ENCODE measurements at places on chromosomes 16 and 17. TPM values are rescaled to one million over a fixed set of nuclear protein-coding genes. Genes with fewer than 3 reads are reported as not detected.
A peak's percentile ranks its signal among the peaks of the same experiment; 100 is the strongest.

The PIK3R5 gene
- polyA plus RNA-seq, result 0.93 TPM

The HOXB7 gene
- polyA plus RNA-seq, result 0.31 TPM

The TEX19 gene
- polyA plus RNA-seq, result not detected

DNA sequence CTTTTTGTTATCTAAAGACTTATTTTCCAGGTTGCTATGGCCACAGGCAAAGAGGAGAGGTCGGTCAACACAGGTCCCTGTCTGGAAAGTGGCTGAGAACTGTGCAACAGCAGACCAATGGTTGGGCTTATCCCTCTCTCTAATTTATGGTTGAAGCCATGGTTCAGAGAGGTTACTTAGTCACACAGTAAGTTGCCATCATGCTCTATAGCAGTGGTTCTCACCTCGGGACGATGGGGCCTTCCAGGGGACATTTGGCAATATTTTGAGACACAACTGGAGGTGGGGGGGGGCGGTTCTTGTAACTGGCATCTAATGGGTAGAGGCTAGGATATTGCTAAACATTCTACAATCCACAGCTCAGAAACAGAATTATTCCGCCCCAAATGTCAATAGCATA, 842 bp upstream of the LDAF1 start:
- no peak for DNase-seq

GRCh38 chr16:24045641-24046040, 209.9 kb downstream of the PRKCB start:
- DNase-seq, result no peak

- DNase-seq, result no peak
These were observed 8.2 kb upstream of the CCL2 start for GRCh38 chr17:34246881-34247280.

- DNase-seq, result peak; percentile 78
These were observed 8.7 kb downstream of the THRA start for GRCh38 chr17:40071313-40072039.

Data from liver (tissue), 10 donors.